Femur (tissue), 1 donor: ENCODE measurements at places on chromosomes 4 and X.

- DNase-seq, result no peak
Observed at GRCh38 chr4:159216834-159217233, 114.0 kb downstream of the RAPGEF2 start.

- DNase-seq, result no peak
Observed at GRCh38 chr4:11073621-11074051, 355.1 kb downstream of the HS3ST1 start.

DNA sequence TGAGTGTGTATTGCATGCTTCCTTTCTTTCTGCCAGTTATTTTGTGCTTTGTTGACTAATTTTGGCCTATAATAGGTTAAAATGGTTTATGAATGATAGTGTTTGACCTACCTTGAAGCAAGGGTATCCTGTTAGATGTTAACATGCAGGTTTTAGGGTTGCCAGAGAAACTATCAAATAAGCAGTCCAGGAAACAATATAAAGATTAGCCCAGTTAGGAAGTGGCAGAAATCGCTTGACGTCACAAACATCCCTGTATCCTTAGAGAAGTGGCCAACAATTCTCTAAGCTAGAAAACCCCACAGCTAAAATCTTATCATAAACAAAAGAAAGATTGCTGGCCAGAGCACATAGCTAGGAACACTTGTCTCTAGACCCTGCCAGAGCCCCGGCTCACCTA lies 3.8 kb downstream of the NAP1L5 start:
- no peak for DNase-seq

DNA sequence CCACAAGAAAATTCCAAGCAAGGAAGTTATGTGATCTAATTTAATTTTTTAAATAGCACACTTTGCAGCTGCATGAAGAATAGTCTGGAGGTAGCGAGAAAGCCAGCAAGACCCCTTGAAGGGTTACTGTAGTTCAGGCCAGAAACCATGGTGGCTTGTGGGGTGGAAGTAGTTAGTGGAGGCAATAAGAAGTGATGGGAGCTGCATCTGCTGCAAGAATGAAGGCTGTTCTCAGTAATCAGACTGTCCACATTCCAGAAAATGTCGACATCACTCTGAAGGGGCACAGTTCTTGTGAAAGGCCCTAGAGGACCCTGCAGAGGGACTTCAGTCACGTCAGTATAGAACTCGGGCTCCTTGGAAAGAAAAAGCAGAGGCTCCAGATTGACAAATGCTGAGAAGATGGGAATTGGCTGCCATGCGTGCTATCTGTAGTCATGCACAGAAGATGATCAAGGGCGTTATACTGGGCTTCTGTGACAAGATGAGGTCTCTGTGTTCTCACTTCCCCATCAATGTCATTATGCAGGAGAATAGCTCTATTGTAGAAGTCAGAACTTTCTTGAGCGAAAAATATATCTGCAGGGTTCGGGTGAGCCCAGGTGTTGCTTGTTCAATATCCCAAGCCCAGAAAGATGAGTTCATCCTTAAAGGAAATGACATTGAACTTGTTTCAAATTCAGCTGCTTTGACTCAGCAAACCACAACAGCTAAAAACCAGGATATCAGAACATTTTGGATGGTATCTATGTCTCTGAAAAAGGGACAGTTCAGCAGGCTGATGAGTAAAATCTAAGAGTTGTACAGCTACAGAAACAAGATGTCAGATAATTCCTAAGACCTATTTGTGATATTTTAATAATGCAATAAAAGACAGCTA lies 254.2 kb downstream of the CBR4 start:
- DNase-seq, result no peak

DNA sequence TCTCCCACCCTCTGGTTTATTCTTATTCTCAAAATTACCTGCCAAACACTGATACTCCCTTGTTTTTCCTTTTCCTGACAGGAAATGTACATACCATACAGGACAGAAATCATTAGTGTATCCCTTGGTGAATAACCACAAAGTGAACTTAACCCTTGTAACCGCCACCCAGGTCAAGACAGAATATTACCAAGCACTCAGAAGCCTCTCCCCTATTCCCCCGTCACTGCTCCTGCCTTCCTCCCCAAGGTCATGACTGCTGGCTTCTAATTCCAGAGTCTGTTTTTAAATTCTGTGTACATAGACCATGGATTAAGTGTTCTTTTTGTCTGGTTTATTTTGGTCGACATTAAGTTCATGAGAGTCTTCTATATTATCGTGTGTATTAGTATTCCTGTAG lies 37.7 kb downstream of the HTT start:
- DNase-seq, result no peak

GRCh38 chrX:17537723-17538243 lies 162.8 kb downstream of the NHS start:
- DNase-seq, result no peak

- DNase-seq, result no peak
Observed at GRCh38 chr4:92551616-92552015, 247.8 kb downstream of the GRID2 start.

DNA sequence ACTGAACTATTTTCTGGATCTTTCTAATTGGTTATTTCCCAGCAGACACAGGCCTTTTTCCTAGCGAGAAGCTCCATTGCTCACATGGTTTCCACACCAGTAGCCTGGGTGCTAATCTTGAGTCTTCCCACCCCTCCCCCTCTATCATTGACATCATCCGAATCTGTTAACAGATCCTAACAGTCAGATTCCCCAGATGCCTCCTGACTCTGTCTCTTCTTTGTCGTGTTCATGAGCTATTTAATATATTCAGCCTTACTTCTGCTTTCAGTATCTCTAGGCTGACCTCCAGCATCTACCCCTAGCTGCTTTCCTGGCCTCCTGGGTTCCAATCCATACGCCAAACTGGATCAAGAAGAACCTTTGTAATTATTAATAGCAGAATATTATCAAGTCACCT lies 85.0 kb downstream of the CLNK start:
- no peak for DNase-seq

- DNase-seq, result no peak
Observed at GRCh38 chr4:57078685-57079521, 31.3 kb downstream of the IGFBP7 start.

DNA sequence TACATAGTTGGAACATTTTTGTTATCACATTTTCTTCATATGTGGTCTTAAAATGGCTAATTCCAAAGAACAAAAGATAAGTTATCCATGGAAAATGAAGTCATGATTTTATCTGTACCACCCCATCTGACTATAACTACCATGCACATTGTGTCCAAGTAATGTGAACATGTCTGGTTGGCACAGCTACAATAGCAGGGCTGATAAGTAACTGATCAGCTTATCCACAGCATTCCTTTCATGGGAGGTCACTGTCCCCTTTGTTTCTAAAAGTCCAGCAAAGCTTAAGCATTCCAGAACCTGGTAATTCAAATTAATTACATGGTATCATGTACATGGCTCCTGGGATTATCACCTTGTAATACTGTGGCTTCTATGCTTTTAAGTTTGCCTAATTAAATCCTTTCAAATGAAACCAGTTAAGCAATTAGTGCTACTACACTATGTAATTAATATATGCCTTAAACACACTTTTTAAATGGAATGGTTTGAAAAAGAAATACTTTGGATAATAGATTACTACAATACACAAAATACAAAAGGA lies 21.1 kb upstream of the SORBS2 start:
- no peak for DNase-seq

- DNase-seq, result no peak
Observed at GRCh38 chr4:13626492-13627177, 890 bp downstream of the BOD1L1 start.

- DNase-seq, result no peak
Observed at GRCh38 chrX:3550160-3550751, 163.2 kb downstream of the PRKX start.
